Substantia nigra (tissue), 51 donors: ENCODE measurements at places on chromosomes 5 and 9.

- DNase-seq, result no peak
Observed at GRCh38 chr9:75651709-75652108, 238.8 kb upstream of the PCSK5 start.

DNA sequence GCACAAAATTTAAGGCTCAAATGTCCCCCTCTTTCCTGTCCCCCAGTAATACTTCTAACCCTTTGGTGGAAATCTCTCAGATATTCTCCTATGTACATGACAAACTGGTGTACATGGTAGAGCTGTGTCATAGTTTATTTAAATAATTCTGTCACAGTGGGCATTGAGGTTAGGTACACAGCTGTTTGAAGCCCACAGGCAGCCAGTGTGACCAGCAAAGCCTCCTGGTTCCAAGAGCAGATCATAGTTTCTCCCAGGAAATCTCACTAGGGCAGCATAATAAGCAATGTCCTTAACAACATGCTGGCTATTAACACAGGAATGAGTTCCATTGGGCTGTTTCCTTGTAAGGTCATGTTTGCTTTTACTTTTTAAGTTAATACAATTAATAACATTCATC is 63.9 kb downstream of the NDST1 start:
- DNase-seq, result no peak

GRCh38 chr5:115360046-115360685 is 63.7 kb upstream of the CCDC112 start:
- DNase-seq, result no peak

DNA sequence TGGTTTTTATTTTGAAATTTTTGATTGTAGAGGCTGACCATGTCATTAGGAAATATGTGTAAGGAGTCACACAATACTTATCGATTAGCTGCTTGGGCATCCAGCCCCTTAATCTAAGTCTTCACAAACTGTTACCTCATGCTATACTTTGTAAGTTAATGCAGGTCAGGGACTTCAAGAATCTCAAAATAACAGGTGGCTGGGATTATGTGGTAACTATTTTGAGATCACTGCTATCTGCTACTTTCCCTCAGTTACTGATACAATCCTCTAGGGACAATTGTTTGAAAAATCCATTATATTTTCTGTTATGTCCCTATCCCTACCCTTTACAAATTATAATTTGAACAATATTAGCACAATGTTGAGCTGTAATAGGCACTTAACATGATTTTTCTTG is 21.7 kb downstream of the FTMT start:
- DNase-seq, result no peak

- no peak for DNase-seq
Observed at GRCh38 chr9:27663526-27663925, 90.2 kb upstream of the C9orf72 start.

DNA sequence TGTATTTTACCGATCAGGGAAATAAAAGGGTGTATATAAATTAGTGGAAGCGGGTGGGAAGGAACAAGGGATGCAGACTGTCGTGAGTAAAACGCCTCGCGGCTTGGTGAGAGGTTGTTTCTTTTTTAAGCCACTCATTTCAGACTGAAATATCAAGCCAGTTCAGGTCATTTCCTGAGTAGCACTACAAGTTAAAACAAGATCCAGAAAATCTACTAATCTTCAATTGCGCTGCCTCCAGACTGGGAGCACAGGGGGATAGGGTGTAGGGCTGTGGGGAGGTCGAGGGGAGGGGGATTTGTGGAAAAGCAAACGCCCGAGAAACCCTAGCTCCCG is 140.8 kb downstream of the TSSK1B start:
- no peak for DNase-seq

- DNase-seq, result no peak
Observed at GRCh38 chr9:88923092-88923491, 68.2 kb upstream of the S1PR3 start.

- DNase-seq, result no peak
Observed at GRCh38 chr9:111110805-111111204, 72.5 kb upstream of the LPAR1 start.

GRCh38 chr5:33927685-33928084 is 8.5 kb upstream of the RXFP3 start:
- DNase-seq, result no peak

DNA sequence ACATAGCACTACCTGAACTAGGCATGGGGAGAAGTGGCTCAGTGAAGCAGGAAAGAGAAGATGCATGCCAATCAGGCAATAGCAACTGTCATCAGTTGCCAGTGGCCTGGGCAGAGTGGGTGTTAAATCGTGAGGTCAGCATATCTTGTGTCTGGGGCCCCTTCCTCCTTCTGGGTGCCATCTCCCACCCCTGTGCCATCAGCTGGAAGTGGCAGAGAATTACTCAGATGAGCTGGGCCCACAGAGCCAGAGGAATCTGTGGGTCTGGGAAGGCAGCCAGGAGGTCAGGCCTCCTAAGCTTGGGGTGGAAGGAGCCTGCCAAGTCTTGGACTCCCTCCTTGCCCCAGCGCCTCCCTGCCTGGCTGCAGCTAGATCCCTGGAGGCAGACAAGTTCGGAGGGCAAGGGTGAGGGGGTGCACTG is 66.5 kb downstream of the GALNT12 start:
- peak; percentile 4 for DNase-seq

DNA sequence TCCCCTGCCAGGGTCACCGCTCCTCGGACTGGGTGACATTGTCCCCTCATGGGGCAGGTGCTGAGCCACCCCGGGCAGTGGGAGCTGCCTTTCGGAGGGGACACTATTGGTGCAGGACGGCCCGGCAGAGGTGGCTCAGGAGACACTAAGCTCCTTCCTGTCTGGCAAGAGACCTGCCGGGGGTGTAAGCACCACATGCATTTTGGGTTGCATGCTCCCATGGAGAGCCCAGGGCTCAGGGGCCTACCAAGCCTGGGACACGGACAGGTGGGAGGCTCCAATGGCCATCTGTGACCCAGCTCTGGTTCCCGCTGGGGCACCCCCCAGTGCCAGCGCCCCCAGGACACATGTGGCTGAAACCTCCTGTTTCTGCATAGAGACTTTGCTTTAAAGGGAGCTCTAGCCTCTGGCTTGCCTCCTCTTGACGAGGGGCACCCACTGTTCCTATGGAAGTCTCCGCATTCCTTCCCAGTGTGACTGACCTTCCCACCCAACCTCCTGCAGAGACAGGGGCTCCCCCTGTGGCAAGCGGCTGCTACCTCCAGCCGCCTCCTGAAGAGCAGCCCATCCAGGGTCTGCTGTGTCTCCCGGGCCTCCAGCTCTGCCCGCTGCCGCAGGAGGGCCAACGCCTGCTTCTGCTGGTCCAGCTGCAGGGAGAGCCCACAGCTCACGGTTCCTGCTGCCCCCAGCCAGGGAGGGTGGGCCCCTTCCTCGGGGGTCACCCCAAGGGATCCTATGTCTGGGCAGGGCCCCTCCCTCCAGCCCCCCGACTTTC is 28.1 kb downstream of the CCDC187 start:
- DNase-seq, result no peak

- DNase-seq, result no peak
Observed at GRCh38 chr5:160486573-160486972, 64.9 kb downstream of the PTTG1 start.

DNA sequence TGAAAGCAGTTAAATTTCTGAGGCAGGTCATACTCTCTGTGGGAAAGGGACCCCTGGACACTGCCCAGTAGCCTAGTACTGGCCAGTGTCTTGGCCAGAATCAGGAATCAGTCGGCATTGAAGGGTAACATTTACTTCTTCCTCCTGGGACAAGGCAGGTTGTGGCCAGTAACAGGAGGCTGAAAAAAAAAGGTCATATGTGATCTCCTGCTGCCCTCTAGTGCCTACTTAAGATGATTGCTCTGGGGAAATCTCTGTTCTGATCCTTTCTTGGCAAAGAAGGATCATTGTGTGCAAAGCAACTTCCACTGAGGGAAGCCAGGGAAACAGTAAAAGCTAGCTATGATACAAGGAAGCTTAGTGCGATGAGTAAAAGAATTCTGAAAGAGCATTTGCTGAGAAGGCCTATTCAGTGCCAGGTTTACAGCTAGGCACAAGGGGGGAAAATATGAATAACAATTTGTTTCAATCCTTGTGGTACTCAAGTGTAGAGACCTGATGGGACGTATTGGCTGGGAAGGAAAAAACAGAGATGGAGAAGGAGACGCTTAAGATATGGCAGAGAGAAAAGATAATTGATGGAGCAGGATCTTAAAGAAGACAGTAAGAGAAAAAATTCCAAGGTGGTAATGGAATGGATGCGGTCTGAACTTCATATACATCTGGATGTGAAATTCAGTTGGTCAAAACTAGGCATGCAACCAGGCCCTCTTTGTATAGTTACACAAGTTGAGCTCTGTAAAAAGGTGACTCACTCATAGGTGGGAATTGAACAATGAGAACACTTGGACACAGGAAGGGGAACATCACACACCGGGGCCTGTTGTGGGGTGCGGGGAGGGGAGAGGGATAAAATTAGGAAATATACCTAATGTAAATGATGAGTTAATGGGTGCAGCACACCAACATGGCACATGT is 25.8 kb upstream of the TRIM32 start:
- DNase-seq, result no peak

GRCh38 chr9:99433555-99433954 is 211.5 kb downstream of the SEC61B start:
- DNase-seq, result no peak

- peak; percentile 54 for DNase-seq
Observed at GRCh38 chr5:34656001-34656699, at the start of gene RAI14. Gene RAI14, plus strand, starts transcription at chr5:34656328. Its CDS starts 30,592 bp downstream, at chr5:34686920.

GRCh38 chr9:17587113-17587512 is 8.2 kb downstream of the SH3GL2 start:
- DNase-seq, result no peak

GRCh38 chr9:84436386-84437109 is 96.0 kb upstream of the SLC28A3 start:
- DNase-seq, result no peak

- DNase-seq, result peak; percentile 83
Observed at GRCh38 chr5:14250084-14250695, 107.0 kb downstream of the TRIO start.

DNA sequence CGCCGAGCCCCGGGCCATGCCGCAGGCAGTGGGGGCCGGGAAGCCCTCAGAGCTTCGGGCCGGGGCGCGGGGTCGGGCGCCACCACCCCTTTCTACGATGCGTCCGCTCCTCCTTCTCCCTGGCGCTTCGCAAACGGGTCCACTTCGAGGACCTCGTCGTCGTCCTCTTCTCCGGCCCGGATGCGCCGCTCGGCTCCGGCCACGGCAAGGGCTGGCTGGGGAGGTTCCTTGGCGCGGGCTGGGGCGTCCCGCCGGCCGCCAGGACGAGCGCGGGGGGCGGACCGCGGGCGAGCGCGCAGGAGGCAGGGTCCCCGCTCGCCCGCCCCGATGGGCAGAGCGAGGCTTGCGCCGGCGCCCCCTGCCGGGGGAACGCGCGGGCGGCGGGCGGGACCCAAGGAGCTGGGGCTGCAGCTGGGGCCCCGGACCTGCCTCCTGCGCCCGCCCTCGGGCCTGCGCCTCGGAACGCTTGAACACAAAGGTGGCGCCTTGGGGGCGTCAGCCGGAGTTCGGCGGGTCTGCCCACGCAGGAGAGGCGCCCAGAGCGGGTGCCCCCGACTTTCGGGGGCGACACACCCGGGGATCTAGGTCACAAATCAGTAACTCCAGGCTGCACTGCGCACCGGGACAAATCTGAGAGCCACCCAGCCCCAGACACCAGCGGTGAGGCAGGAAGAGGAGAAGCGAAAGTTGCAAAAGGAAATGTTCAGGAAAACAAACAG is at the start of gene ROR2:
Gene ROR2, minus strand, starts transcription at position 283 of the 719 bp plus-strand sequence.
- no peak for DNase-seq

DNA sequence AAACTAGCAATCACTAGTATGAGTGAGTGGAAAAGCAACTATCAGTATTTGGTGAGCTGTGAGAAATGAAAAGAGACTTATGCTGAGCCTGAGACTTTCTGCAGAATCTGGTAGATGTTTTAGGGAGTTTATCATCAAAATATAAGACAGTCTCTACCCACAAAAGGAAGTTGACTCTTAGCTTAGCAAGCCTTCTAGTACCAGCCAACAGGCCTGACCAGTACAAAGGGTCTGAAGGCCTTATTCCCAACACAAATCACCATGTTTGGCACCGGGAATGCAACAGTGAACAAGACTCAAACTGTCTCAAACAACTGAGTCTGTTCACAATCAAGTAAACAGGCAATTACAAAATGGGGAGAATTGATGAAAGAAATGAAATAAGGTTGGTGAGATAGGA is 244.4 kb downstream of the CWC27 start:
- DNase-seq, result no peak

- DNase-seq, result no peak
Observed at GRCh38 chr9:93585695-93586094, 9.3 kb downstream of the PHF2 start.

DNA sequence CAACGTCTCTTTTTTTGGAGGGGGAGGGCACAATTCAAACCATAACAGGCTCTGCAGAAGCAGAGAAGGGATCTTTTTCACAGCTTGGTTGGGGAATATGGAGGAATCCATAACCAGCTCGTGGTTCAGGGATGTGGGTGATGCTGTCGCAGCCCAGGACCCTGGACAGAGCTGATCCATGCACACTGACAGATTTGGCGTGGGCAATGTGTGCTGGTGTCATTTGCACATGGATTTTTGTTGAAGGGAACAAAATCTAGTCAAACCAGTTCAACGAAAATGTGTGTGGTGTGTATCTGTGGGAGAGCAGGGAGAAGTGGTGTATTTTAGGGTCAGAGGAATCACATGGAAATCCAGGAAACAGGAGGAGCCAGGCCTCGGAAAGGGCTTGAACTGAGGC is 4.2 kb downstream of the DOCK2 start:
- no peak for DNase-seq

DNA sequence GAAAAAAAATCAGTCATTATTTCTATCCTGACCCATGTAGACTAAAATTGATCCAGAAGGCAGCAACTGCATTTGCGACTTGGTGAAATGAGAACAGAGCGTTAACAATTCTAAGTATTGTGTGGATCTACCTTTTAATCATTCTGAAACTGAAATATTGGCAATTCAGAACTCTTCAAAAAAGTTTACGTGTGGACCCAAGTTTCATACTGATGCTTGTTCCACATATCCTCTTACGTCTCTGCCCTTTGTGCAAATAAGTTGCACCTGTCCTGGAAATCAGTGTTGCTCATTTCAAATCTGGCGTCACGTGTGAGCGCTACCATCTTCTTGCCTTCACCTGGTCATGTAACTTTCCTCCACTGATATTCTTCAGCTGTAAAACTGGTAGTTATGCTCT is 74.7 kb downstream of the NTRK2 start:
- no peak for DNase-seq

DNA sequence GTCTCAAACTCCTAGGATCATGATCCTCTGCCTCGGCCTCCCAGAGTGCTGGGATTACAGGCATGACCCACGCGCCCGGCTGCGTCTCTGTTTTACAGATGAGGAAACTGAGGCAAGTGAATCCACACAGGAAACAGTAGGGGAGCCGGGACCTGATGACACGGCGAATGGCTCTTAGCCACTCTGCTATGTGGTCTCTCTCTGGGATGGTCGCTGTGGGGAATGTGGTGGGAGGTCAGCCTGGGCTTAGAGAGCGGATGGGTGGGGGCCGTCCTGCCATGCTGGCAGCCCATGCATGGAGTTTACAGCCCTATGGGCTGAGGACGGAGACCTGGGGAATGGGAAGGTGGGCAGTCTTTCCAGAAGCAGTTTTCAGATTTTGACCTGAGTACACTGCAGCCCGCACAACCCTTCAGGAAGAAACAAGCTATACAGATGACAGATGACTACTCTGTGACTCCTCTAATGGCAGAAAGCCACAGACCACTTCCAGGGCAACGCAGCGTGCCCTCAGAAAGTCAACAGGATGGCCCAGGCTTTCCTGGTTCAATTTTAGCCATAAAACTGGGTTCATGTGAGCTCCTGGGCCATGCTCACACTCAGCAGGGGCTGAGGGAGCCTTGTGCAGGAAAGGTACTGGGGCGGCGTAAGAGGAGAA is 136.1 kb upstream of the RAPGEF1 start:
- no peak for DNase-seq
